ENCODE measurements at places on chromosomes 1 and 21.

GRCh38 chr1:28668956-28669723, 556 bp downstream of the GMEB1 start:
- peak; percentile 89 for DNase-seq

GRCh38 chr1:225654688-225655508, 2.0 kb upstream of the ENAH start:
- no peak for DNase-seq

- no peak for DNase-seq
Observed at GRCh38 chr1:32150847-32151246, 28.6 kb upstream of the TXLNA start.

GRCh38 chr1:203463469-203464062, 12.0 kb upstream of the PRELP start:
- DNase-seq = peak; percentile 51

GRCh38 chr1:244060686-244061085, 9.6 kb downstream of the ZBTB18 start:
- no peak for DNase-seq

DNA sequence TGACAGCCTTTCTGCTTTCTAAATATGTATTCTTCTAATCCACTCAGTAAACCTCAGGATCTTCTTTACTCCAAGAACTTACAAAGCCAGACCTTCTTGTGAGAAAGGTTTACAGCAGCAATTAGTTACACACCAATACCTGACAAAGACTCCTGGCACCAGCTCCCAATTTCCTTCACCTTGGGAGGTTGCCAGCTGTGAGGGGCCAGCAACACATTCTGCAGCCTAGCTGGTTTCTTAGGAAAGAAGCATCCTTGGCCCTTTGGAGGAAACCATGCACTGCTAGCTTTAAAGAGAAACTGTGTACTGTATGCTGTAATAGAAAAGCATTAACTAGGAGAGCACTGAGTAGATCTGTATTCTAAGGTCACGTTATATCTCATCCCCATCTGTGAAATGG, 10.8 kb downstream of the FYB2 start:
- DNase-seq = no peak

Measured in NCI-H1417 (cell line).